ENCODE measurements at places on chromosomes 5 and 9. TPM values are rescaled to one million over a fixed set of nuclear protein-coding genes. Genes with fewer than 3 reads are reported as not detected.

NTNG2 gene
- 7.9 TPM for total RNA-seq

AGXT2 gene
- total RNA-seq: not detected

GPX8 gene
- total RNA-seq: not detected

SLC25A2 gene
- 0.56 TPM for total RNA-seq

FOXD4L6 gene
- total RNA-seq: not detected

NUTM2G gene
- total RNA-seq: not detected

ZNF484 gene
- total RNA-seq: 10.2 TPM

DND1 gene
- 2.9 TPM for total RNA-seq

DNA sequence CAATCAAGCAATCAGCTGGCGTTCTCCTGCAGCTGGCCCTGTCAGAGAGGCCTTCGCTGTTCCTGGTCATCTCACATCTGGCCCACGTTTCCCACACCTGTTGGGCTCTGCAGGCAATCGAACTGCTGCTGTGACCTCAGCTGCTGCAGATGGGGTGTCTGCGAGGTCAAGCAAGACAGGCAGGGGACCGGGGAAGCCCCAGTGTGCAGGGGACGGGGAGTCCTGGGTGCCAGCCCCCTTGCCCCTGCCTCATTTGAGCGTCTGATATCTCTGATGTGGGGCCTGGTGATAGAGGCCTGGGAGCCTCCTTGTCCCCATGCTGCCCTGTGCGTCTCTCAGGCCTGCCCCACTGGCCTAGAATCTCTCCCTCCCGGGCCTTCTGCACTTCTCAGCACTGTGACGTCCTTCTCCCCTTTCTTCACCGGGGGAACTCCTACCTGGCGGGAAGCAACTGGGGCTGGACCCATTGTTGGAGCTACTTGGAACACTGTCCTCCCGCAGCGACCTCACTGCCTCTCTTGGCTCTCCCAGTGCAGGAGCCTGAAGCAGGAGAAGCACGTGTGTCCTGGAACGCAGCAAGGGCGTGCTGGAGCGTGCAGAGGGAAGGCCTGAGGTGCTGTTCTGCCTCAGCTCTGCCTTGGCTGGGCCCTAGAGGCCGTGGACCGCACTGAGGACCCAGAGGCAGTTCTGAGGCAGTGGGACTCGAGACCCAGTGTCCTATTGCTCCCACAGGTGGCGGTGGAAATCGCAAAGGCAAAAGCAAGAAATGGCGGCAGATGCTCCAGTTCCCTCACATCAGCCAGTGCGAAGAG is 3.9 kb downstream of the GRK6 start:
- H3K36me3 ChIP-seq: peaks cover 47% of the 10 kb centered on the region
- peak overlapping the region; percentile 89 for H3K4me3 ChIP-seq
- no peak for DNase-seq
- peak overlapping the region; percentile 94 for H3K27ac ChIP-seq
- no peaks in the 10 kb centered on the region for H3K27me3 ChIP-seq

- peaks cover 5% of the 10 kb centered on the region for H3K36me3 ChIP-seq
- H3K4me3 ChIP-seq: no peak overlapping the region
- H3K27ac ChIP-seq: no peak overlapping the region
- H3K27me3 ChIP-seq: peaks cover 3% of the 10 kb centered on the region
- peaks cover 8% of the 10 kb centered on the region for H3K4me1 ChIP-seq
Measured at GRCh38 chr9:76605321-76605900, 146.4 kb downstream of the GCNT1 start.

- H3K36me3 ChIP-seq: no peaks in the 10 kb centered on the region
- no peaks in the 10 kb centered on the region for H3K27me3 ChIP-seq
- no peak for DNase-seq
- H3K4me1 ChIP-seq: peaks cover 5% of the 10 kb centered on the region
Measured at GRCh38 chr9:92508018-92508820, 25.9 kb upstream of the ASPN start.

DNA sequence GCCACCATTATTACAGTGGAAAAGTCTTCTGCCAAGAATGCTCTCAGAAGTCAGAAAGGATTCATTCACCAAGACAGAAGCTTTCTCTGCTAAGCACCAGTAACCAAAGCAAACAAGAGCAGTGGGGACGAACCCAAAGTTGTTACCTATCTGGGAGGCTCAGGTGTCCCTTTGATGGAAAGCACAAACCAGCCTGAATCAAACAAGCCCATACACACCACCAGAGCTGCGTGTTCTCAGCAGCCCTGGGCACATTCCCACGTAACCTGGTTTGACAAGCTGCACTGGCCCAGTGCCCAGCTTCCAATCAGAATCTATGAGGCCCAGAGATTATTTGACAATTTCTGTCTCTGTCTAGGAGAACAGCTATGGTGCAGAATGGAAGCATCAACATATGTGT is 252.6 kb downstream of the ACTL7B start:
- no peak overlapping the region for H3K27ac ChIP-seq
- H3K36me3 ChIP-seq: no peaks in the 10 kb centered on the region
- H3K4me3 ChIP-seq: no peak overlapping the region
- H3K27me3 ChIP-seq: no peaks in the 10 kb centered on the region
- no peak for DNase-seq

GRCh38 chr5:149168276-149168906 is 27.1 kb downstream of the ABLIM3 start:
- no peak overlapping the region for H3K4me3 ChIP-seq
- peaks cover 14% of the 10 kb centered on the region for H3K4me1 ChIP-seq
- no peak overlapping the region for H3K27ac ChIP-seq
- peaks cover 18% of the 10 kb centered on the region for H3K27me3 ChIP-seq
- DNase-seq: no peak

DNA sequence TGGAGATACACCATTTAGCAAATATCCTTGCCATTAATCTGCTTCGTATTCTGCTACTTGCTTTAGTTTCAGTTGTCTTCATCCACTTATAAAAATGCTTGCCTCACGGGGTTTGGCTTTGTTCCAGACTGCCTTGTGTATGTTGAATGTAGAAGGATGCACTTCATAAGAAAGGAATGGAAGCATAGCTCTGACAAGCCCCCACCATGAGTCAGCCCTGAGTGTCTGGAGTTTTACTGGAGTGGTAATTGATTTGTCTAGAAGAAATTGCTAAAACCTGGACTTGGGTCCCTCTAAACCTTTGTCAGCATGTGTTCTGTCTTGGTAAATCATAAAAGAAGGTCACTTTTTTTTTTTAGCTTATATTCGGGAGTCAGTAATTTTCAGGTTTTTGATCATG is 4.6 kb downstream of the TEX48 start:
- no peak overlapping the region for H3K4me3 ChIP-seq
- peaks cover 6% of the 10 kb centered on the region for H3K36me3 ChIP-seq
- peaks cover 20% of the 10 kb centered on the region for H3K27me3 ChIP-seq
- H3K27ac ChIP-seq: no peak overlapping the region
- peaks cover 42% of the 10 kb centered on the region for H3K4me1 ChIP-seq

- H3K27me3 ChIP-seq: peaks cover 17% of the 10 kb centered on the region
- no peak overlapping the region for H3K4me3 ChIP-seq
- peaks cover 16% of the 10 kb centered on the region for H3K4me1 ChIP-seq
- no peak for DNase-seq
Measured at GRCh38 chr9:100690438-100690837, 112.6 kb downstream of the CAVIN4 start.

GRCh38 chr5:172009536-172010270 is 3.3 kb upstream of the FBXW11 start:
- H3K4me3 ChIP-seq: no peak overlapping the region
- peaks cover 1% of the 10 kb centered on the region for H3K36me3 ChIP-seq
- H3K27ac ChIP-seq: no peak overlapping the region
- no peak for DNase-seq
- H3K27me3 ChIP-seq: no peaks in the 10 kb centered on the region

Measured in activated CD8-positive, alpha-beta memory T cell treated with anti-CD3 and anti-CD28 coated beads, Interleukin-2, amount 10 ng/mL, durations not matched to agents 7 days and 5 days (primary cell).